ENCODE measurements at places on chromosomes 13 and 19.

DNA sequence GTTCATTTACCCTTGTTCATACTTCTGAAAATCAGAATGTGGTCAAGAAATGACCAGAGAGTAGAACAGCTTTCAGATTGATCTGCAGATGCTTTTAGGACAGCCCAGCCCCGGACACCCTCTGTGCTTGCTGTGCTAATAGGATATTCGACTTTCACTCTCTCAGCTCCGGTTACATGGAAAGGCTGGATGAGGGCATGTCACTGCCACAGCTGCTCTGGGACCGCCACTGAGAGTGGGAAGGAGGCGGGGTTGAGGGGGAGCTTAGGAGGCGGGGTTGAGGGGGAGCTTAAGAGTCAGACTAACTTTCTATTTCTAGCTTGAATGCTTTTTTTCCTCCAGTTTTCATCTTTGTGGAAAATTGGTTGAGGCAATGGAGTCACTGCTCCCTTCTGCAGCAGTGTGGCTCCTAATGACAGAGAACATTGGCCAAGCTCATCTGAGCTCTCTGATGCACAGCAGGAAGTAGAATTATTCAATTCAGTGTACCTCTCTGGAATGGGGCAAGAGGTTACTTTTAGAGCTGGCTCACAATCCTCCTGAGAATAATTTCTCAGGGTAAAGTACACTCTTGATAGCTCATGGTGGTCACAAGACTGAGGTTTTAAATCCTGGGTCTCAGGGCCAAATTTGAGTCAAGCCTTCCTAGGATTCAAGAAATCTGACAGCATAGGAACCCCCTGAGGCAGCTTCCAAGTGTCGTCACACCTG is 74.6 kb upstream of the NPAS1 start:
- DNase-seq, result no peak

- DNase-seq, result no peak
Observed at GRCh38 chr13:27595055-27595811, 25.1 kb downstream of the LNX2 start.

DNA sequence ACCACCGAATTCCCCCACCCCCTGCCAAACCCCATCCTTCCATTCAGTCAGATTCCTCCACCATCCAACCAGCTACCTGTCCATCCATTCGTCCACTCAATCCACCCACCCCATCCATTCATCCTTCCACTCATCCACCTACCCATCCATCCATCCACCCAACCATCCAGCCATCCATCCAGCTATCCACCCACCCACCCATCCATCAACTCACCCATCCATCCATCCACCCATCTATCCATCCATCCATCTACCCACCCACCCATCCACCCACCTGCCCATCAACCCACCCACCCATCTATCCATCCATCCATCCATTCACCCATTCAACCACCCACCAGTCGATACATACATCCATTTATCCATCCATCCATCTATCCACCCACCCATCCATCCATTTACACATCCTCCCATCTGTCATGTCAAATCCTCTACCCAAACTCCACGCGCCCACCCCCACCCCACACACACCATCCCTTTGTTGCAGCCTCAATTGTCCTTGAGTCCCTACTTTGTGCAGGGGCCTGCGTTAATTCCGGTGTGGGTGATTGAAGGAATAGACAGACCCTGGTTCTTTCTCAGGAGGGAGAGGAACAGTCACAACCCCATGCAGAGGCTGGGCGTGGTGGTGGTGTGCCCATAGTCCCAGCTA is 5.3 kb upstream of the SLC5A5 start:
- no peak for DNase-seq

DNA sequence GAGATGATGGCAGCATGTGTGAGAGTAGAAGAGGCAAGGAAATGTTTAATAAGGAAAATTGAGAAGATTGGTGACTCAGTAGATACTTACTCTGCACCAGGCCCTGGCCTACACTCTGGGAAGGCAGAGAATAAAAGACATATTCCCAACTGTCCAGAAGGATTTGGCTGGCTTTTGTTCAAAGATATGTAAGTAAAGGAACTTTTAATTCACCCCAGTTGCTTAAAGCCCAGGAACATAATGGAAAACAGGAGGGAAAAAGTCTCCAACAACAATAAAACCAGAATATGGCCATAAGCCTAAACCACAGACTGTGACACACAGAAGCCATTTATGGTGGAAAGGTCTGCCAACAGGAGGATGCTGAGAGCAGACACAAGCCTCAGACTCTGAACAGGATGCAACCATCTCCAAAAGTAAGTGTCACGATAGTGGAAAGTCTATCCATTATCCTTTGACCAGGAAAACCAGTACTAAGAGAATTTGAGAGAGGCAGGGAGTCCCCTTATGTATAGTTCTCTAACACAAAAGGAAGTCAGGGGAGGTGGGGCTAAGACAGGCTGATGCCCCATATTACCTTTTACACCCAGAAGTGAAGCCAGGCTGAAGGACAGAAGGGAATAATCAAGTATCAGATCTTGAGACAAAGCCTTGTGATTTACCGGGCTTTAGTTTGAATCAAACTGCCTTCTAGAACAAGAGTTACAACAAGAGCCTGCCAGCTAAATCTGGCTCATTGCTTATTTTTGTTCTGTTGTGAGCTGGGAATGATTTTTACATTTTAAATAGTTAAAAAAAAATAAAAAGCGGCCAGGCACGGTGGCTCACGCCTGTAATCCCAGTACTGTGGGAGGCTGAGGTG is 169.5 kb upstream of the STARD13 start:
- no peak for DNase-seq

- no peak for DNase-seq
Observed at GRCh38 chr19:31784671-31785101, 435.4 kb upstream of the TSHZ3 start.

DNA sequence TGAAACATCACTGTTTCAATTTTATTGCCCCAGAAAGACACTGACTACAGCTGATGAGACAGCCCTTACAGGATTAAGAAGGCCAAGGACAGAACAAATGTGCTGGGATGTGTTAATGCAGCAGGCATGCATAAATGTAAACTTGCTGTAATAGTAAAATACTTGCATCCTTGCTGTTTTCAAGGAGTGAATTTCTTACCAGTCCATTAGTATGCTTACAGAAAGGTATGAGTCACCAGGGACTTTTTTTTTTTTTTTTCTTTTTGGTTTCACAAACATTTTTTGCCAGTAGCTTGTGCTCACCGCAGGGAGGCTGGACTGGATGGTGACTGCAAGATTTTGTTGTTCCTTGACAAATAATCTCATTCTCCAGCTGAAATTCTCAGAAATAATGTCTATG is 55.1 kb downstream of the GPR180 start:
- DNase-seq, result no peak

GRCh38 chr13:43368003-43368402 is 344.6 kb downstream of the DNAJC15 start:
- no peak for DNase-seq

DNA sequence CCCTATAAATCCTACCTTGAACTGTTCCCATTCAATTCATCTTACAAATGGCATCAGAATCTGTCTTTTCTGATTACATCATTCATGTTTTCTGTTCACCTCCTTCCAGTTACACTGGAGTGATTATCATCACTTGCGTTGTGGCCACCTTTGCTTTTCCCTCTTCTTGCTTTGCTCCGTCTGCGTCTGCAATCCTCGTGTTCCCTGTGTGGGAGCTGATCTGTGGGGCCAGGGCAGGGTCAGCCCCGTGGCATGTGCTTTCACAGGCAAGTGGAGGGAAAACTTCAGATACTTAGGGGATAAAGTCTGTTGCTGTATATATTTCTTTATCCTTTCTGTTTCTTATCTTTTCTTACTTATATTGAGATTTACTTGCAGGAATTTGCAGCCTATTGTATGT is 277.7 kb downstream of the SLC7A1 start:
- DNase-seq, result no peak

- no peak for DNase-seq
Observed at GRCh38 chr19:37975071-37975470, 68.1 kb downstream of the SIPA1L3 start.

- DNase-seq, result no peak
Observed at GRCh38 chr19:14779151-14779550, 791 bp upstream of the ADGRE2 start.

DNA sequence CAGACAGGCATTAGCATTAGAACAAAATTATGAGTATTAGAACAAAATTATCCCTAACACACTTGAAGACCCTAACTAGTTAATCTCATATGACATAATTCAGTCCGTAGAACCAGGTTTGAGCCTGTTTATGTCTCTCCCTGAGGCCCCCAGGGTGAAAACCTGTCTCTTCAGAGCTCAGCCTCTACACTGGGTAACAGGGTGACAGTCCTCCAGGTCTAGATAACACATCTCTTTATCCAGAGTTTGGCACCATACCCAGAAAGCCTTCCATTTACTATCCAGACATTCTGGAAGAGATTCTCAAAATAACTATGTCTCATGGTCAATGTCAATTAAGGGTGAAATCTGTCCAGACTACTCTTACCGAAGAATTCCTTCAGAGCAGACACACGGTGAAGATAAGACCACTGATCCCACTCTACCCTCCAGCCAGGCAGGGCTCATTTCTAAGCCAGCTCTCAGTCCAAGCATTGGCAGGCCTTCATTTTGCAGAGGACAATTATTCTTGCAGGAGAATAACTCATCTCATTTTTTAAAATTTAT is 1195.3 kb downstream of the EFNB2 start:
- no peak for DNase-seq

GRCh38 chr13:86741762-86742285 is 929.3 kb upstream of the SLITRK5 start:
- no peak for DNase-seq

- no peak for DNase-seq
Observed at GRCh38 chr19:7083076-7083956, 13.8 kb downstream of the ZNF557 start.

- DNase-seq, result no peak
Observed at GRCh38 chr19:49201042-49201441, 43.5 kb downstream of the TRPM4 start.

GRCh38 chr19:661427-662196 is 1.4 kb downstream of the RNF126 start:
- no peak for DNase-seq

- DNase-seq, result no peak
Observed at GRCh38 chr13:41302743-41303142, 8.3 kb upstream of the NAA16 start.

DNA sequence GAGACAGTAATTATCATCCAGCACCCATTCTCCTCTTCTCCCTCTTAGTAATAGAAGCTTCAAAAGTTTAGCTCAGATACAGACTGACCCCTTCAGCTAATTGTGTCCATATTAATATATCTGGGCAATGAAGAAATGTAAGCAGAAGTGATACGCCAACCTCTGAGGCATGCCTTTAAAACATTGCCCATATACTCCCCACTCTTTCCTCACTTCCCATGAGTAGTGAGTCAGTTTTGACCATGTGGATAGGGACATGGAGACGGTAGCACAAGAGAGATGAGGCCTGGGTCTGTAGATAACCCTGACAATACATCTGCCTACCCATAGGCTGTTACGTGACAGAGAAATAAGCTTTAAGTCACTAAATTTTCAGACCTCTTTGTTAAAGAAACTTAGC is 147.6 kb downstream of the KCTD12 start:
- DNase-seq, result no peak

DNA sequence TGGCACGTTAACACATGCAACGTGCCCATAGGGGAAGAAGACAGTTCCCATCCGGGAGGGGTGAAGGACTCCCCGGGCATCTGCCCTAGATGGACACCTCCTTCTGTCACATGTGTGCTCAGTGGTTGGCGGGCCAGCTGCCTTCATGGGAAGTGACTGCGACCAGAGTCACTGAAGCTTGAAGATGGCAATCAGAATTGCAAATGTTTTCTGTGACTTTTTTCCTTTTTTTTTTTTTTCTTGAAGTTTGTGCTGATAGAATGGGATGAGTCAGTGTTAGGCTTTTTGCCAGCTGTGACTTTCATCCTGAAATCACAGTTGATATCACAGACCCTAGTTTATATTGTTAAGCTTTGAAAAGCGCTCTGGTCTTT is 109.2 kb upstream of the MCF2L start:
- DNase-seq, result no peak

DNA sequence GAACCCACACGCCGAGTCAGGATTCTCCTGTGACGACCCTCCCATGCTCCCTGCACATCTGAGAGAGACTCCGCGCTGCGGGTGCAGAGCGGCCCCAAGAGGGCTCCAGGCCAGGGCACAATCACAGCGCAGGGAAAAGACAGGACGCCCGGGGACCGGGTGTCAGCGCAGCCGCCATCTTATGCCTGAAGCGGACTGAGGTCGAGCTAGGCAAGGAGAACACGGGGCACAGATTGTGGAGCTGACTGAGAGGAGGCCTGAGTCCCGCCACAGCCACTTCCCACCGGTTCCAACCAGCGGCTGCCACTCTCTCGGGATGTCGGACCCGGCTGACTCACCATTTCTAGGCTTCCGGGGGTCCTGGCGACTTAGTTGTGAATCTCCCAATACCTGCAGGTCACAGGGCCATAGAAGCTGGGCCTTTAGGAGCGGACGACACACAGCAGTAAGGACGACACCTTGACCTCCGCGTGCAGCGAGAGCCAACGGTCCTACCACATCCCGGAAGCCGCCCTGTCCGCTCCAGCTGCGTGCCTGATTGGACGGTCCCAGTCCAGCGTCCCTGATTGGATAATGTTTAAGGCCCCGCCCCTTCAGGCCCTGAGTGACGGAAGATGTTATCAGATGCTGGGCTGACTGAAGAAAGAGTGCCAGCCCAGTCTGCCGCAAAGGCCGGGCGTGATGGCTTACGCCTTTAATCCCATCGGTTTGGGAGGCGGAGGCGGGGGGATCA is at the start of gene ZNF728:
ZNF728 (minus strand) TSS at position 487 of the 733 bp plus-strand sequence; CDS start at position 341, 146 bp downstream.
- DNase-seq, result no peak

- no peak for DNase-seq
Observed at GRCh38 chr19:7928741-7929701, 3.1 kb upstream of the CTXN1 start.

DNA sequence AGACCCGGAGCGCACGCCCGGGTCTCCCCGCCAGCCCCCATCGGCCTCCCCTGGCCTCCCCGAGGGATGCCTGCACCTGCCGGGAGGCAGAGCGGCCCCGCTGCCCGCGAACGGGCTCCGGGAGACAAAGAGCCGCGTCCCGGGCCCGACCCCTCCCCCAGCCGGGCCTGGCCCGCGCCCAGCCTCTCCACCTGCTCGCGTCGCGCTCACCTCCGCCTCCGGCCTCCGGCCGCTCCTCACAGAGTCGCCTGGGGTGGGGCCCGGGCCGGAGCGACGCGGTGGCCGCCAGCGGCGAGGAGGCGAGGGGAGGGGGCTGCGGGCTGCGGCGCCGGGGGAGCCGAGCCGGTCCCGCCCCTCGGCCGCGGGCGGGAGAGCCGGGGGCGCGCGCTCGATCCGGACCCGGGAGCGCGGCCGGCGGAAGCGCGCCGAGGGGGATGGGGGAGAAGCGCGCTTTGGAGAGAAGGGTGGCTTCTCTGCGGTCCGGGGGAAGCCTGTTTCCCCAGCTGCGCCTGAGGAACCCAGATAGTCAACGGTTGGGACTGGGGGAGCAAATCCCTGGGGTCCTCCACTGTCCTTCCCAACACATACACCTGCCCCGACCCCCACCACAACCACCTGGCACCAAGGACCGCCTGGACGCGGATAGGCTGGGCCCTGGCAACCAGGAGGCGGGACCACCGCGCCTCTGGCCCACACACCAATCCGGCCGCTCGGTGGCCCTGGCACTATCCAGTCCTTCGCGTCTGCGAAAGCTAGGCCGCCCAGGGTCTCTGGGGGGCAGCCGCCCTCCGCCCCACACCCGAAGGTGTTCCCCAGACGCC is at the start of gene PRR36:
PRR36 (minus strand) TSS at position 315 of the 821 bp plus-strand sequence. CDS start 701 bp downstream, outside the sequence.
- no peak for DNase-seq
